NCI-H1417 (cell line): ENCODE measurements at places on chromosomes 11 and 22.

- no peak for DNase-seq
These were observed 8.2 kb upstream of the PIWIL4 start for GRCh38 chr11:94558932-94559331.

- DNase-seq: no peak
These were observed 32.6 kb upstream of the GNAZ start for GRCh38 chr22:23037429-23038333.

- DNase-seq: no peak
These were observed 14.1 kb upstream of the BCR start for GRCh38 chr22:23166042-23166831.

- DNase-seq: peak; percentile 27
These were observed 207.7 kb downstream of the CEP164 start for GRCh38 chr11:117535201-117535849.

DNA sequence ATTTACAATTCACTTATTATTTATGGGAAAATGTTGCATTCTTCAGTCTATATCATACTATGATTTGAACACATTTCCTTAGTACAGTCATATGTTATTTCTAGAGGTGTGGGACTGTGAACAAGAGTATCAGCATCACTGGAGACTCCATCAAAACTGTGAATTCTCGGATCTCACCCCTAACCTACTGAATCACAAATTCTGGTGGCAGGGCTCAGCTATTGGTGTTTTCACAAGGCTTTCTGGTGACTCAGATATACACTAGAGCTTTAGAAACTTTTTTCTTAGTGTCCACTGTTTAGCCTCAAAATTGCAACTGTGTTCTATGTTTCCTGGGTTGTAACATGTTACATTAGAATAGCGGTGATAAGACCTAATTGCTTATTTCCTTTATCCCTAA is 352.9 kb upstream of the DDI1 start:
- DNase-seq: no peak

GRCh38 chr11:26995701-26996460 is 2.0 kb downstream of the FIBIN start:
- no peak for DNase-seq

DNA sequence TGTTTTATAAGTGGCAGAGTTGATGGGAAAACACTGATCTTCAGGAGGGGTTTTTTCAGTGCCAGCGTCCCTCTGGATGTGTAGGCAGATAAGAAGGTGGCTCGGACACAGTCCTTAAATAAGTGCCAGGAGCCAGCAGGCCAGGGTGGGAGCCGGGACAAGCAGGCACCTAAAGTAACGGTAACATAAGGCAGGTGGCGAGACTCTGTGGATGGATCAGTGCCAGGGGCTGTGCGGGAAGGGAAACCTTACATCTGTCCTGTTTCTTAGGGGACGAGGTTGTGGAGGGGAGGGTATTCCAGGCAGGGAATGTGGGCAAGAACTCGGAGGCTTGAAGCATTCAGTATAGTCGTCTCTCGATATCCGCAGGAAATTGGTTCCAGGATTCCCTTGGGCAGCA is 15.9 kb downstream of the BCR start:
- no peak for DNase-seq
